Stimulated activated CD8-positive, alpha-beta memory T cell treated with anti-CD3 and anti-CD28 coated beads, Interleukin-4, amount 100 ng/mL, for 1 hour (primary cell): ENCODE measurements at places on chromosomes 1 and 21.
A peak's percentile ranks its signal among the peaks of the same experiment; 100 is the strongest.

DNA sequence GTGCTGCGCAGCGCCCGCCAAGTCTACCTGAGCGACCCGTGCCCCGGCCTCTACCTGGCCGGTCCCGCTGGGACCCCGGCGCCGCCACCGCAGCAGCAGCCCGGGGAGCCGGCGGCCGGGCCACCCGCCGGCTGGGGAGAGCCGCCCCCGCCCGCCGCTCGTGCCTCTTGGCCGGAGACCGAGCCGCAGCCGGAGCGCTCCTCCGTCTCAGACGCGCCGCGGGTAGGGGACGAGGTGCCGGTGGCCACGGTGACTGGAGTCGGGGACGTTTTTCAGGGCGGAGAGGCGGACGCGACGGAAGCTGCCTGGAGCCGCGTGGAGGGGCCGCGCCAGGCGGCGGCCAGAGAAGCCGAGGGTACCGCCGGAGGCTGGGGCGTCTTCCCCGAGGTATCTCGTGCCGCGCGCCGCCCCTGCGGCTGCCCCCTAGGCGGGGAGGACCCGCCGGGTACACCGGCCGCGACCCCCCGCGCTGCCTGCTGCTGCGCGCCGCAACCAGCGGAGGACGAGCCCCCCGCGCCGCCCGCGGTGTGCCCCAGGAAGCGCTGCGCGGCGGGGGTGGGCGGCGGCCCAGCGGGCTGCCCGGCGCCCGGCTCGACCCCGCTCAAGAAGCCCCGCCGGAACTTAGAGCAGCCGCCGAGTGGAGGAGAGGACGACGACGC is 646 bp downstream of the IER5 start:
- peak; percentile 17 for DNase-seq

DNA sequence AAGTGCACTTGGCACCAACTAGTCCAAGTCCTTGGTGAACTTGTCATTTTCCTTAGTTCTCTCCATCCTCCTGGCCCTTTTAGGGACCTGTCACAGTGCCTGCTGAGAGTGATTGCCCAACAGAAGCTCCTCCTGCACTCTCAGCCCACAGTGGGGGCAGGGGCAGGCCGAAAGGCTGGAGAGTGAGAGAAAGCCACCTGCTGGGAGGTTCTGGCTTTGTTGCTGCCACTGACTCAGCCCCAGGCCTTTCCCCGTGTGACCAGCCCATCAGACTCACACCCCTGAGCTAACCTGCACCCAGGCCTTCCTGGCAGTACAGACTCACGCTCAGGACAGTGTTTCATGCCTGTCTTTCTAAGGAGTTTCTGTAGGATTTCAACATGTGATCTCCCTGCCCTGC is 17.1 kb upstream of the PROK1 start:
- DNase-seq = no peak

DNA sequence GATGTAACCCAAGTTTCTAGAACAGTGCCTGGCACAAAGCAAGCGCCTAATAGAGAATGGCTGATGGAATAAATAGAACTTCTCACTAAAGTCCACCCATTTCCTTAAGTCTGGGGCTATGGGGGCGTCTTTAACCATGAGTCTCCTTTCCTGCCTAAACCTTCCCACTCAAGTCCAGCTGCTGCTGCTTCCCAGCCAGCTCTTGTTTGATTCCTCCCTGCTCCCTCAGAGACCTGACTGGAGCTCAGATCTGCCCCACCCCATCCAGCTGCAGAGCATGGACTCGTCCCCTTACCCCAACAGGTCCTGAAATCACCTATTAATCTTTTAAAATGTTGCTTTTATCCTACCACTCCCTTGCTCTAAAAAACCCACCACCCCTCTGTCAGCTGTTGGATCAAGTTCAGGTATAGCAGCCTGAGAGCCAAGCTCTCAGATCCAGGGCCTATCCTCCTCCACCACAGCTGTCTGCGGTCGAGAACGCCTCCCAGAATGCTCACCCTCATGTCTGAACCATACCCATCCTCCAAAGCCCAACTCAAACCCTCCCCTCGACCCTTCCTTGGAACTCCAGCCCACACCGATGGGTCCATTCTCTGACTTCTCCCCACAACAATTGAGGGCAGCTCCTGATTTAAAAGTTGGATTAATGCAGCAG is 12.8 kb upstream of the GALNT2 start:
- no peak for DNase-seq

GRCh38 chr1:230629511-230629910 is 12.8 kb upstream of the COG2 start:
- no peak for DNase-seq

DNA sequence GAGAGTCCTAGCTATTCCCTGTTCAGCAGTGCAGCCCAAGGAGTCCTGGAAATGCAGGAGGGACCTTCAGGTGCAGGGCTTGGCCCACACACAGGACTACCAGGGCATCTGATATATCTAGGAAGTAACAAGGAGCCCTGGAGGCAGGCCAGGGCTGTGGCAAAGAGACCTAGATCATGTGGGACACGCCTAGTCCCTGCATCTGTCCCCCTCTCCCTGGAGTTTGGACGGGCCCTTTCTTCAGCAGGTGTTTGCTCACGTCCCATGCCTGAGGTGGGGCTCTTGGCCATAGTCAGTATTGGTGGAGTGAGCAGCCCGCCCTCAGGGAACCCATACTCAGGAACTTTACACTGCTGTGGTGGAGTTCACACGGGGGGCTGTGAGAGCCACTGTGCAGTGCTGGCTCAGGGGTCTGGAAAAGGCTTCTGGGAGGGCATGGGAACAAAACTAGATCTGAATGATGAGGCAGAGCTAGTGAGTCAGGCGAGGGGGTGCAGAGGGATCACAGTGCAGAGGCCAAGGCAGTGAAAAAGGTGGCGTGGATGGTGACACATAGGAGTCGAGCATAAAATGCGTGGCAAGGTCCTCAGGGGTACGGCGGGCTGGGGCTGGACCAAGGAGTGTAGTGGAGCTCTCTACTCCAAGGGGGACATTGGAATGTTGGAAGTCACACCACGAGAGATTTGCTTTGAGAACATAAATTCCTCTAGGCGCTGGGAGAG is 25.6 kb downstream of the TMEM53 start:
- DNase-seq = no peak

- DNase-seq = no peak
Measured at GRCh38 chr21:43764576-43765495, 11.3 kb downstream of the CSTB start.

DNA sequence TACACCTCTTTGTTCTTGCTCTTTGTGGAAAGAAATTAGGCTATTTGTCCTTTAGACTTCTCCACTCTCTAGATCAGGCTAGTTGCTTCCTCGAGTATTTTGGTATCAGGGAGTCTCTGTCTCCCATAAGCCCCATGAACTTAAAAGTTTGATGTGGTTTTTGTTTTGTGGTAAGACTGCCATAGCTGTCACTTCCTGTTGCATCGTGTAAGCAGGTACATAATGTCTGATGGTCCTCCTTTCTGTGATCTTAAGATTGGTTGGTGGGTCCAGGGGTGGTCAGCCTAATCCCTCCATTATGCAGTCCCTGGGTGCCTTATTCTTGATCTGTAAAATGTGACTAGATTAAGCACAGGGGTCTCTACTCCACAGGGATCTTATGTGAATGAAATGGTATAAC is 23.1 kb downstream of the CD53 start:
- no peak for DNase-seq

- no peak for DNase-seq
Measured at GRCh38 chr1:41102653-41103052, 81.1 kb upstream of the SLFNL1 start.

- DNase-seq = no peak
Measured at GRCh38 chr1:196114193-196114592, 494.0 kb downstream of the KCNT2 start.

DNA sequence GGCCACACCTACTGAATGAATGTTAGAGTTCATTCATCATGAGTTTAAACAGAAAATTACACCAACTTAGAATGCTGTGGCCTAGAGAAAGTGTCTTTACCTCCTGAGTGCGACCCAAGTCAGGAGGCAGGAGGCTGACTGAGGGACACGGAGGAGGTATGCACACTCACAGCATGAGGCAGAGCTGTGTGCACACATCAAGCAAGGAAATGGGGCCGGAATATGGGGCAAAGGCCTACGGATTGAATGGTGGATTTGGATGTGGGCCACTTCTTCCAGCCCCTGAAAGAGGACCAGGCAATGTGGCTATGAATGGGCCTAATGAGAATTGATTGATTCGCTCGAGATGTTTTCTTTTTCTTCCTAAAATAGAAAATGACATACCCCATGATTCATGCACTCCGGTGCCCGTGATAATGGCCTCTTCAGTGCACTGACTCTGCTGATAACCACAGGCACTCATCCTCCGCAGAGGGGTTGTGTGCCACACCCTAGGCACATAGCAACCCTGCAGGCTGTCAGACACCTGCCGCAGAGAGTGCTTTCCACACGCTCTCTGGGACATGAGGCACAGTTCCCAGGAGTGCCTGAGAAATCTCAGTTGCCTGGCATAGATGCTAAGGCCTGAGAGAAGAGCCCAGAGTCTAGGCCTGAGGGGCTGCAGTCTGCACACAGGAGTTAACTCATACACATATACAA is 155.5 kb downstream of the GLUL start:
- DNase-seq = no peak

DNA sequence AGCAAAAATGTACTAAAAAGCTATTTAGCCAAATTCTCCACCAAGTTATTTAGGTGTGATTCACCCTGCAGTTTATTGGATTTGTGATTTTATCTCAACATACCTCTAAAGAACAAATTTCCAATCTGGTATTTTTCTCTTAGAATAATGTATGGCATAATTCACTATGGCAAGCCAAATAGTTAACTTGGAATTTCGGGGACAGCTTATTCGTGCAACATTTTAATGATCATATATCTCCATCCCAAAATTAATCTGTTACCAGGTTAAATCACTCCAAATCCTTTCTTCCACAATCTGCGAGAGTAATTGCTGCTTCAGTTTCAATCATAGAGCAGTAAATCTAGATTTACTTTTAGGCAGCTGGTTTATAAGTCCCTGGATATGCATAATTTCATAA is 53.4 kb downstream of the ERICH3 start:
- no peak for DNase-seq

- DNase-seq = no peak
Measured at GRCh38 chr1:211118407-211119102, 15.4 kb downstream of the KCNH1 start.
